ENCODE measurements at places on chromosomes 12 and 14. TPM values are rescaled to one million over a fixed set of nuclear protein-coding genes. Genes with fewer than 3 reads are reported as not detected.

ADAMTS20 gene
- polyA plus RNA-seq: not detected

CARMIL3 gene
- polyA plus RNA-seq: not detected

ANKRD33 gene
- not detected for polyA plus RNA-seq

- no peak for DNase-seq
- no peaks in the 10 kb centered on the region for H3K27me3 ChIP-seq
- H3K4me1 ChIP-seq: peaks cover 54% of the 10 kb centered on the region
- H3K27ac ChIP-seq: peak overlapping the region; percentile 21
- H3K36me3 ChIP-seq: peaks cover 32% of the 10 kb centered on the region
Measured at GRCh38 chr14:22781301-22781991, 15.0 kb downstream of the OXA1L start.

DNA sequence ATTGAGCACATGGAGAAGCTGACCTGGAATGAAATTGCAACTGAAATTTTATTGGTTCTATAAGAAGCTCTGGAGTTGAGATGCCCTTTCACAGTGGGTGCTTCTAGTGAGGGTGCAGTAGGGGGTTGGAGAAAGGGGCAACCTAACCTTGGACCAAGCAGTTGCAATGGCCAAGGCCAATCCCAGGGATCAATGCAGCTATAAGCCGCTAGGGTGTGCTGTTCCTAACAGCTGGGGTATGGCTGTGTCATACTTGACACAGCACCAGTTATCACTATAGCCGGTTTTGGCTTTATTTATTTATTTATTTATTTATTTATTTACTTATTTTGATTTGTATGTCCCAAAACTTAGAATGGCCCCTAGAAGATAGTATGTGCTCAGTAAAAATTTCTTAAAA, 505.9 kb downstream of the FLRT2 start:
- H3K4me1 ChIP-seq: no peaks in the 10 kb centered on the region
- H3K4me3 ChIP-seq: no peak overlapping the region
- H3K36me3 ChIP-seq: no peaks in the 10 kb centered on the region
- DNase-seq: peak; percentile 3
- H3K27ac ChIP-seq: no peak overlapping the region
- no peaks in the 10 kb centered on the region for H3K27me3 ChIP-seq

DNA sequence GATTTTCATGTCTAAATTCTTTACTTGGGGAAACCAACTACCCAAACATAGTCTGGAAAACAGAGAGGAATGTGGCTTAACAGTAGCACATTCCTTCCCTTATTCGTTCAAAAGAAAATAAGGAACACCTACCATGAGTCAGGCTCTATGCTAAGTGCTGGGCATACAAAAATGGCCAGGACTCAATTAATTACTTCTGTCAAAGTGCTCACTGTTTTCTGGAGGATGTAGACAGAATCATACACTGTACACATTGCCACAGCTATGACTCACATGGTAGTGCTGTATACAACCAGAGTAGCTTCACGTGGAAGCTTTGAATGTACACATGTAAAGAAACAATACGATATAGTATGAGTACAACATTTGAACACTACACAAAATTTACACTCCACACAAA, 50.1 kb downstream of the SLC25A21 start:
- H3K27me3 ChIP-seq: no peaks in the 10 kb centered on the region
- H3K4me1 ChIP-seq: no peaks in the 10 kb centered on the region
- no peak for DNase-seq
- H3K36me3 ChIP-seq: no peaks in the 10 kb centered on the region

DNA sequence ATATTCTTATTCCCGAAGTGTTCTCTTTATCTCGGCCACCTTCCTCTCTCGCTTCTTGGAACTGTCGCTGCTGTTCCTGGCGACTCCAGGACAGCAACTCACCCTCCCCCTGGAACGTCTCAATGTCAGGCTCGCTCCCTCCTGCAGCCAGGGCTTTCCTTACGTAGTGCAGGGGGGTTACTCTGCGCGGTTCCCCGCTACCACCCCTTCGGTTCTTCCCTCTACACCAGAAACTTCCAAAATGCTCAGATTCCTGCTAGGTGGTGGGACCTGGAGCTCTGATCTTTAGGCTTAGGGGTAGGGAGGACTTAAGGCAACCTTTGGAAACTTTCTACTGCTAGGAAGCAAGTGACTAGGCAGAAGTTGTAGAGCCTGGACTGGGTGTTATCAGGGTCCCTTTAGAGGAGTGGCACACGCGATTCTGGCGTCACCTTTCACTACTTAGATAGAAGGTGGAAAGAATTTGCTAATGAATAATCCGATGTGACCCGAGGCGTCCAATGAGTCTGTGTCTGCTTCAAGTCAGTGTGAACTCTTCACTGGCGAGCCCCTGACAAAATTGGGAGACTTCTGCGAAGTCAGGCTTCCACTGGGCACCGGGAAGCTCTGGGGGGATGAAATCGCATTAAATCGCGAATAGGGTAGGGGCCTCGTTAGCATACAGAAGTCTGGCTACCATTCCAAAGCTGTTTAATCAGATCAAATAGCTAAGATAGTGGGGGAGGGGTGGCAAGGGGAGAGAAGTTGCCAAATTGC, 900 bp upstream of the DPF3 start:
- DNase-seq: no peak
- H3K4me3 ChIP-seq: peak overlapping the region; percentile 87
- H3K36me3 ChIP-seq: no peaks in the 10 kb centered on the region
- peaks cover 28% of the 10 kb centered on the region for H3K4me1 ChIP-seq
- H3K27me3 ChIP-seq: peaks cover 63% of the 10 kb centered on the region

GRCh38 chr12:2082321-2082720, 29.5 kb downstream of the CACNA1C start:
- no peaks in the 10 kb centered on the region for H3K27me3 ChIP-seq
- H3K36me3 ChIP-seq: no peaks in the 10 kb centered on the region
- no peaks in the 10 kb centered on the region for H3K4me1 ChIP-seq
- no peak for DNase-seq
- H3K4me3 ChIP-seq: no peak overlapping the region
- no peak overlapping the region for H3K27ac ChIP-seq
